ENCODE measurements at places on chromosomes 12 and 14.
A peak's percentile ranks its signal among the peaks of the same experiment; 100 is the strongest.

DNA sequence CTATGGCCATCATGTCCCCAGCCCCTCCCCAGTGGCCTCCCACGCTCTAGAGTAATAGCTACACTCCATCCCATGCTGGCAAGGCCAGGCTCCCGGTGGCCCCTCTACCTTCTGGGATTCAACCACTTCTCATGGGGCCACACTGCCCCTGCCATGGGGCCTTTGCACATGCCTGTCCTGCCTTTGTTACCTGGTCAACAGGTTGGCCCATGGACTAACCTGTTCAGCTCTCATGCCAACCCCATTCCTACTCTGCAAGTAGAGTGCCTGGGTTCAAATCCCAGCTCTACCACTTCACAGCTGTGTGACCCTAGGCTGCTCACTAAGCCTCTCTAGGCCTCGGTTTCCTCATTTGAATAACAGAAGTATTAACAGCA is 98.5 kb downstream of the RFLNA start:
- no peak for DNase-seq

DNA sequence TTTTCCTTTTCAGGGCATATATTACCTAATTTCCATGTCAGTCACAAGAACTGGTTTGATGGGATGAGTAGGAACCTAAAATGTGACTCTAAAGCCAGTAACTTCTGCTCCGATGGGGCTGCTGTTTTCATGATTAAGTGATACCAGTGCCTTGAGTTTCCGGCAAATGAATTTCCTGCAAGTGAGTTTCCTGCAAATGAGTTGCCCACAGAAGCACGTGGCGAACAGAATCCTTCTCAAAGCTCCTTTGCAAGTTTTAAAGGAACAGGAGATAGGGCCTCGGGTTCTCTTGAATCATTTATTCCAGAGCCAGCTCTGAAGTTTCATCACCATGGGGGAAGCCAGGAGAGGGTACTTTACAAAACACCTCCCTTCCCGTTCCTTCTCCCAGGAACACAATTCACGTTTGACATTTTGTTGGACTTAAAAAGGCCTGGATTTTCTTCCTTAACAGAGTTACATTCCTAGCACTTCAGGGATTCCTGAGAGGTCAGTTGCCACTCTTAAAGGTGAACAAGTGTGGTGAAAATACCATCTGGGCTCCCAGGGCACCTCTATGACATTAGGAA is 2.2 kb upstream of the PPTC7 start:
- no peak for DNase-seq

DNA sequence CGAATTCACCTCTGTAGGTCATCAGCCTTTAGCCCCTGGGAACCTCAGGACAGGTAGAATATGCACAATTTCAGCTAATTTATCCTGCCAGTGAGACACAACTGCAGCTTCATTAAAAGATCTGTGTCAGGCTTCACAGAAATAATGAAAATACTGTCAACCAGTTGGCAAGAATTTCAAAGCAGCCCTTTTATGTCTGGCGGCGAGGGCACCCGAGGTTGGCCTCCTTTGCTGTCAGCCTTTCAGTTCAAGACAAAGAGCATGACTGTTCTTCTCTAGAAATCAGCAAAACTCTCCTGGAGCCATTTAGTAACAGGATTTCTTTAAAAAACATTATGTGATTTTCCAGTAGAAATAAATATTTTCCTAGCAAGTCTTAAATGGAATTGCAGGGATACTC is 75.9 kb downstream of the BBS10 start:
- no peak for DNase-seq

GRCh38 chr12:8127138-8127537 is 3.7 kb downstream of the CLEC4A start:
- no peak for DNase-seq

- no peak for DNase-seq
Measured at GRCh38 chr12:81723361-81723760, 35.8 kb downstream of the PPFIA2 start.

DNA sequence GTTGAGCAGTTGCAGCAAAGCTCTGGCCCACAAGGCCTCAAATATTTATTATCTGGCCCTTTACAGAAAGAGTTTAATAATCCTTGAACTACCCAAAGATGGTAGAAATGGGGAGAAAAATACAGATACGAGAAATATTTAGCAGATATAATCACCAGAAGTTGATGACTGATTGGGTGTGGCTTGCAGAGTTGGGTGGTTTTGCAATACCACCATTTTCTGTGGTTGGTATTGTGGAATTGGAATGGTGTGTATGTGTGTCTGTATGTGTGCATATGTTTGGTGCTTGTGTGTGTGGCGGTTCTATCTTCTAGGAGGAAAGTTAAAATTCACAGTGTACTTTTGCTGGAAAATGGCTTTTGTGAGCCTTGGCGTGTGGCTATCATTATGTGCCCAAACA is 85.4 kb upstream of the MANSC4 start:
- DNase-seq = no peak

DNA sequence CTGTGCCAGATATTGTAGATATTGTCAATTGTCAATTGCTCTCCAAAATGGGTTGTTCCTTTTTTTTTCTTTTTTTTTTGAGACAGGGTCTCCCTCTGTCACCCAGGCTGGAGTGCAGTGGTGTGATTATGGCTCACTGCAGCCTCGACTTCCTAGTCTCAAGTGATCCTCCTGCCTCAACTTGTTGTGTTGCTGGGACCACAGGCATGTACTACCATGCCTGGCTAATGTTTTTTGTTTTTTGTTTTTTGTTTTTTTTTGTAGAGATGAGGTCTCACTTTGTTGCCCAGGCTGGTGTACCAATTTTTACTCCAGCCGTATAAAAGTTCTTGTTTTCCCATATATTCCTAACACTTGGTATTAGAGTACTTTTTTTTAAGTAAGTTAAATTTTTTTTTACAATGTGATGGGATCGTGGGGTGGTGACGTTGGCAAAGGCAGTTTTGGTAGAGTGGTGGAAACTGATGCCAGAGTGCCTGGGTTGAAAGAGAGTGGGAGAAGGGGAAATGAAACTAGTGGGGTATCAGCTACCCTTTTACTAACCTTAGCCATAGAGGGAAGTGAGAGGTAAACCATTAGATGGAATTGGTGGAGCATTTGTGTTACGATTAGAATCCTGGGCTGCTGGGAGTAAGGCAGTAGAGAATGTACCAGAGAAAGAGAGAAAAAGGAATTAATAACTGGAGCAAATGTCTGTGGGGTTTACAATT is 33.0 kb upstream of the CFAP54 start:
- peak; percentile 36 for DNase-seq

DNA sequence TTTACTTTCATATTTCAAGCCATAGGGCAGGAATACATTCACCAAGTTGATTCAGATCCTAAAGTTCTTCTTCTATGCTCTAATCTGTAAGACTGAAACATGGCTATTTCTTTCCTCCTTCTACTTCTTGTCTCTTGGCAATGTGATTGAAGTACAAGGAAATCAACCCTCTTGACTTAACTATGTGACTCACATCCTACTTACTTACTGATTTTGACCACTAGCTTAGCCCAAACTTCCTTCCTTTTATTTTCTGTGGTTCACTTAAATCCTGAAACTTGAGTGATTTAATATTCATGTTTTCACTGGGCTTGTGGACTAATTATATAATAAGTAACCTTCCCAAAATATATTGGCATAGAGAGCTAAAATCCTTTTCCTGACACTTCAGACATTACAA is 111.2 kb upstream of the NOVA1 start:
- no peak for DNase-seq

GRCh38 chr14:101072531-101072930 is 169.0 kb upstream of the RTL1 start:
- DNase-seq = no peak

DNA sequence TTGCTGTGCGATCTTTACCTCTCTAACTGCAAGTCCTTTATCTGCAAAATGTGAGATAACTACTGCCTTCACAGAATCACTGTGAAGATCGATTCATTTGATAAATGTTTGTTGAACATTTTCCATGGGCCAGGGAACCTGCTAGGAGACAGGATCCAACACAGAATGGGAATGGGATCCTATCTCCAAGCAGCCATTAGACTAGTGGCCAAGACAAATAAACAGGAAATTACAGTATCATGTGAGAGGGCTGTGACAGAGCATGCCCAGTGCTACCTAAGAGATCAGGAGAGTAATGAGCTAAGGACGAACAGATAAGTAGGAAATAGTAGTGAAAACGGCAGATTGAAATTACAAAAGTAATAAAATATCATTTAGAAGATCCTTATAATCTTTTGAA is 105.7 kb downstream of the GRIN2B start:
- DNase-seq = no peak

- DNase-seq = no peak
Measured at GRCh38 chr12:120078868-120079267, 37.7 kb downstream of the RAB35 start.

DNA sequence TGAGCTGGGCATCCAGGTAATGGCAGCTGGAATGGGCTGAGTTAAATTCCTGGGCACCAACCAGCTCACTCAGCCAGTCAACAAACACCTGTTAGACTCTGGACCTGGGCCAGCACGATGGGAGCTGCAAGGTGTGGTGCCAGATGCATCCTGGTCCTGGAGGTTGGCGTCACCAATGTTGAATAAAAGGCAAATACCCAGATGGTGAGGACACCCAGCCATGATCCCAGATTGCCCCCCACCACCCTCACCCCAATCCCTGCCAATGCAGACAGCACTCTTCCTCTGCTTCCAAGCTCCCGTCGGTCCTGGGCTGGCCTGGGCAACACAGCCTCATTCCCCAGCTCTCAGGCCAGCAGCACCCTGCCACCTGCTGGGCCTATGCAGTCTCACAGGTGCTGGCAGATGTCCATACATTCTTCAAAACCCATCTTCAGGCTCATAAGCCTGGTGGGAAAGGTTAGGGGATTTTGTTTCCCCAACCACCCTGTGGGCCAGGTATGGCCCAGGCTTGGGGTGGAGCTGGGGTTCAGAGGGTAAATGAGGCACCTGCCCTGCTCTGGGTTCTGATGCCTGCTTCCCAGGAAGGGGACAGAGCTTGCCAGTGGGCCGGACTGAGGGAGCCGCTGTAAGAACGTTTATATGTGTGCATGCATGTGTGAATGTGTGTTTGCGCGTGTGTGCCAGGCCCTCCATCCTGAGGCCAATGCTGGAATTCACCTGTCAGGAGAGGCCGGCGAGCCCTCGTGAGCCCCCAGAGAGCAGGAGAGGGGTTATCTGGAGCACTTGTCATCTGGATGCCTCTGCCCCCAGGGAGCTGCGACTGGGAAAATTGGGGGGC is 58.0 kb downstream of the LGMN start:
- no peak for DNase-seq

DNA sequence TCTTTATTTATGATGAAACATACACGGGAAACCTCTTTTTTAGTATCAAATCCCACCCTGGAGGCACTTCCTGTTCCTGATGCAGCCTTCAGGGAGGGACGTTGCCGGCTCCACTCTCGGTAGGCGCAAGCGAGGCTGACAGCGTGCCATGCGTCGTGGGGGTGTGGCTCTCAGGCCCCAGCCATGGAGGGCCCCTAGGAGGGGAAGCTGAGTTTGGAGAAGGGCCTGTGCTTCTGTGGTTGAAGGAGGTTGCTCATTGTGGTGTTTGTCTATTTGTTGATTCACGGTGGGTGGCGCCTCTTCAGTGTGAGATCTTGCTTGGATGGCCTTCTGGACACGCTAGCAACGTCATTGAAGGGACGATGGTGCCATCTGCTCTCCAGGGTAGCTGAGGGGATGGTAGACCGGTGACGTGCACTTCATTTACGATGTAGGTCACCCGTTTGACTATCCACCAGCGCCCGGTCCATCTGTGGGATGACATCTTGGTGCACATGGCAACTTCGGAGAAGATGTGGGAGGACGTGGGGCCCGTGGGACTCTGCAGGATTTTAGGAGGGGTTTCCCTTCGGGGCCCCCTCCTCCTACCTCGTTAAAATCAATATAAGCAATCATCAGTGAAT is 126.3 kb upstream of the RTL1 start:
- no peak for DNase-seq

DNA sequence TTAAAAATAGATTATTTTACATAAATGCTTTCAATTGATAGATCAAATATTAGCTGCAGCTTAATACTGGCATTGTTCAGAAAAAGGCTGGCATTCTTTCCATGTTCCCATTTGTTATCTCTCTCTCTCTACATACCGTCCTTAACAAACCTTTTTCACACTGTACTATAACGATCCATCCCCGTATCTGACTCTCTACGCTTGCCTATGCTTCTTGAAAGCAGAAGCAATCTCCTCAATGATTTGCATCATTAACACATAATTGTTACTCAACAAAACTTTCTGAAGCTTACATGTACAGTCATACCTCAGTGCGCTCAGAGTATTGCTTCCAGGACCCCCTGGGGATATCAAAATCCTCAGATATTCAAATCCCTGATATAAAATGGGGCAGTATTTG is 89.7 kb downstream of the TMTC1 start:
- DNase-seq = no peak

GRCh38 chr12:6285063-6285477 is 25.4 kb upstream of the PLEKHG6 start:
- DNase-seq = peak; percentile 84

DNA sequence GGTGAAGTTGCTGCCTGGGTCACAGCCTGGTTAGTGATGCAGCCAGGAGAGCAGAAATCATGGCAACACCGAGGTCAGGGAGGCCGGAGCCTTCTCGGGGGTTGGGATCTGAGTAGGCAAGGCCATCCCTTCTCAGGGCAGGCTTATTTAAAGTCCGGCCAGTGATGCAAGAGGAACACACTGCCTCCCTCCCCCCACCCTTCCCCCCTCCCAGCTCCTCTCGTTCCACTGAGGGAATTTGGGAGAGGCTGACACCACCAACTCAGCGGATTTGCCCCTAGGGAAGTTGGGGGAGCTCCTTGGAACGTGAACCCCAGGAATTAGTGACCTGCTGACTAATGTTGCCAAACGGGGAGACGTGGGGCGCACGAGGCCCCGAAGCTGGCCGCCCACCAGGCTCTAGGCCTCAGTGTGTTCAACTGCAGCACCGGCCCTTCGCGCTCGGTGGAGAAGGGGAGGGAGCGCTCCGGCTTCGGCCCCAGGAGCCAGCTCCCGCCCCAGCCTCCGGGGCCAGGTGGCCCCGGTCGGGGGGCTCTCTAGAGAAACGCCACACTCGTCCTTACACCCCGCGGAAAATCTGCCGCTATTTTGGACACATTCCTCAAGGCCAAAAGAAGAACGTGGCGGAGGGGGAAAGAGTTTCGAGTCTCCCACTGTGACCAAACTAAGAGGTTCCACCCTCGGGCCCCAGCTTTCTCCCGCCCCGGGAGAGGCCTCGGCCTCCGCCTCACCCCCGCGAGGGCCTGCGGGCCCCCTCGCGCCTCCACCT is 1.6 kb downstream of the CTDSP2 start:
- peak; percentile 58 for DNase-seq

GRCh38 chr14:31692376-31692781 is 131.2 kb downstream of the NUBPL start:
- no peak for DNase-seq

GRCh38 chr12:121953695-121954094 is 35.3 kb downstream of the CFAP251 start:
- no peak for DNase-seq

- DNase-seq = peak; percentile 59
Measured at GRCh38 chr12:48956279-48957140, 777 bp downstream of the ARF3 start.

All from GM10248 (cell line).